A549 treated with CpdA at 1 μM for 4 hours (cell line): ENCODE measurements at places on chromosomes 5 and 9. TPM values are rescaled to one million over a fixed set of nuclear protein-coding genes. Genes with fewer than 3 reads are reported as not detected.

The CBY3 gene
- total RNA-seq, result not detected in 5 replicates

The GRXCR2 gene
- total RNA-seq, result not detected in 5 replicates

The SHC3 gene
- total RNA-seq, result 0.41 to 0.80 TPM (median 0.50 TPM) in 5 replicates

The OXCT1 gene
- total RNA-seq, result 2.2 to 3.3 TPM (median 2.7 TPM) in 5 replicates

The PCA3 gene
- total RNA-seq, result not detected in 5 replicates

The IFNA7 gene
- not detected in 5 replicates for total RNA-seq

The PCDHGB5 gene
- total RNA-seq, result 1.9 to 2.8 TPM (median 2.4 TPM) in 5 replicates

The ELL2 gene
- total RNA-seq, result 10.8 to 18.4 TPM (median 13.0 TPM) in 5 replicates

The MROH2B gene
- total RNA-seq, result not detected in 5 replicates

The SMIM33 gene
- total RNA-seq, result not detected in 5 replicates

The GRIN1 gene
- 0.31 to 1.0 TPM (median 0.38 TPM) in 5 replicates for total RNA-seq

The PCDHA8 gene
- total RNA-seq, result 0.06 to 0.08 TPM (median 0.07 TPM) in 4 of 5 replicates, not detected in the other

The HAVCR2 gene
- total RNA-seq, result 0.29 to 0.57 TPM (median 0.52 TPM) in 5 replicates

The ARID3C gene
- total RNA-seq, result 0.15 to 0.33 TPM (median 0.23 TPM) in 4 of 5 replicates, not detected in the other

The PDZD2 gene
- total RNA-seq, result 0.03 to 0.09 TPM (median 0.07 TPM) in 5 replicates

The GMCL2 gene
- total RNA-seq, result not detected in 5 replicates

The LCN15 gene
- 0.09 TPM in 1 of 5 replicates, not detected in the others for total RNA-seq

The SPINK4 gene
- total RNA-seq, result not detected in 5 replicates

The FLT4 gene
- total RNA-seq, result 3.5 to 5.6 TPM (median 3.9 TPM) in 5 replicates

The FGD3 gene
- 0.17 to 0.44 TPM (median 0.24 TPM) in 5 replicates for total RNA-seq

The DMGDH gene
- 0.27 TPM in 1 of 5 replicates, not detected in the others for total RNA-seq

The FGF10 gene
- total RNA-seq, result not detected in 5 replicates

The GCNT4 gene
- 0.41 to 0.49 TPM (median 0.47 TPM) in 5 replicates for total RNA-seq

The C5orf58 gene
- total RNA-seq, result not detected in 5 replicates

The PCDHB2 gene
- 2.7 to 5.4 TPM (median 3.7 TPM) in 5 replicates for total RNA-seq

The SLC28A3 gene
- not detected in 5 replicates for total RNA-seq

The SLC4A9 gene
- 0.01 TPM in 1 of 5 replicates, not detected in the others for total RNA-seq

The TSLP gene
- total RNA-seq, result not detected in 5 replicates

The OSTF1 gene
- total RNA-seq, result 14.4 to 19.3 TPM (median 15.3 TPM) in 5 replicates

The PCDHB9 gene
- total RNA-seq, result 0.01 to 0.03 TPM in 2 of 5 replicates, not detected in the others

The ITK gene
- total RNA-seq, result 0.08 to 0.19 TPM in 2 of 5 replicates, not detected in the others

The IL7R gene
- total RNA-seq, result 0.24 to 0.79 TPM (median 0.45 TPM) in 5 replicates

The SOHLH1 gene
- total RNA-seq, result 0.07 to 0.09 TPM in 2 of 5 replicates, not detected in the others

The ARAP3 gene
- 3.8 to 6.2 TPM (median 4.9 TPM) in 5 replicates for total RNA-seq

The TAL2 gene
- total RNA-seq, result 0.32 to 0.41 TPM in 2 of 5 replicates, not detected in the others
